Stimulated activated CD8-positive, alpha-beta memory T cell treated with anti-CD3 and anti-CD28 coated beads, Interleukin-7, amount 100 ng/mL, for 1 hour (primary cell): ENCODE measurements at places on chromosomes 16 and 17.

- no peak for DNase-seq
These were observed 24.7 kb upstream of the CIITA start for GRCh38 chr16:10852286-10852685.

DNA sequence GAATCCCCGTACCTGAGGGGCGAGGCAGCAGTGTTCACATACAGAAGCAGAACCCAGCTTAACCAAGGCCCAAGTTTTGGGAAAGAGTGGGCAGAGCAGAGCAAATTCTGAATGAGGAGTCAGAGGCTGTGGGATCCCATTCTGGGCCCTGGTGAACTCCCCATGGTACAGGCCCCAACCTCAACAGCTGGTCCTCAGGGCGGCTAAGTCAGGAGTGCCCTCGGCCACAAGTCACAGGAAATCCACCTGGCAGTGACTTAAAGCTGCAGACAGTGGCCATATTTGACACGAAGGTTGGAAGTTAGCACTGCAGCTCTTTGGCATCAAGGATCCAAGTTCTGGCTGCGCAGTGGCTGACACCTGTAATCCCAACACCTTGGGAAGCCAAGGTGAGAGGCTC lies 237.1 kb downstream of the PARN start:
- no peak for DNase-seq

GRCh38 chr17:28955408-28955807 lies 4.1 kb upstream of the PHF12 start:
- no peak for DNase-seq

- no peak for DNase-seq
These were observed 690 bp downstream of the RHOT1 start for GRCh38 chr17:32142857-32143526.

- DNase-seq: no peak
These were observed 9.8 kb downstream of the UNC13D start for GRCh38 chr17:75834279-75834920.

GRCh38 chr17:57143361-57143760 lies 58.3 kb downstream of the AKAP1 start:
- DNase-seq: no peak

GRCh38 chr17:72863526-72864211 lies 228.8 kb downstream of the SLC39A11 start:
- DNase-seq: no peak

- no peak for DNase-seq
These were observed 57.5 kb upstream of the TOB1 start for GRCh38 chr17:50923611-50924010.
